Activated CD4-positive, alpha-beta T cell treated with anti-CD3 and anti-CD28 coated beads, Interleukin-2, amount 10 ng/mL, durations not matched to agents 24 days and 14 days (primary cell): ENCODE measurements at places on chromosomes 2 and 18. TPM values are rescaled to one million over a fixed set of nuclear protein-coding genes. Genes with fewer than 3 reads are reported as not detected.

IL36A gene
- 0.23 TPM in 1 of 2 replicates, not detected in the other for total RNA-seq

RAPGEF4 gene
- total RNA-seq = 0.14 and 0.37 TPM in 2 replicates

LOXHD1 gene
- not detected in 2 replicates for total RNA-seq

ITPRIPL1 gene
- total RNA-seq = 51.4 and 53.9 TPM in 2 replicates

GNAL gene
- total RNA-seq = 0.36 and 0.40 TPM in 2 replicates

UPP2 gene
- total RNA-seq = not detected in 2 replicates
